Progenitor cell of endocrine pancreas (in vitro differentiated cells): ENCODE measurements at places on chromosomes 6 and 20.

GRCh38 chr6:136059308-136059707, 190.8 kb downstream of the MTFR2 start:
- no peak for DNase-seq

- DNase-seq: no peak
These were observed 101.2 kb downstream of the MKKS start for GRCh38 chr20:10332656-10333415.

DNA sequence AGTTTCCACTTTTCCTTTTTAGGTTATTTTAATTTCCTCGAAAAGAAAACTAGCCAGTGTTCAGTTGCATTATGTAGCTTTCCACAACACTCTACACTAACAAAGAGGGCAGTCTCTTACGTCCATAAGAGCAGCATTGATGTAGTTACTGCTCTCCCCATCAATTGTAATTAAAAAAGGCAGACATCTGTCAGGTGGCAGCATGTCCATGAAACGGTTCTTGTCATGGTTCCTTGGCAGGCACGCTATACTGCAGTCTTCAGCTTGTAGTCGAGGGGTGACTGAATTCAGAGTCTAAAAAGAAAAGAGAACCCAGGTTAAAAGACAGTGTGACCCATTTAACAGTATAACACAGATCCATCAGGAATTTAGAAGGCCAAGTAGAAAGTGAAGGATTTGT, 80.1 kb upstream of the THEMIS start:
- DNase-seq: no peak

DNA sequence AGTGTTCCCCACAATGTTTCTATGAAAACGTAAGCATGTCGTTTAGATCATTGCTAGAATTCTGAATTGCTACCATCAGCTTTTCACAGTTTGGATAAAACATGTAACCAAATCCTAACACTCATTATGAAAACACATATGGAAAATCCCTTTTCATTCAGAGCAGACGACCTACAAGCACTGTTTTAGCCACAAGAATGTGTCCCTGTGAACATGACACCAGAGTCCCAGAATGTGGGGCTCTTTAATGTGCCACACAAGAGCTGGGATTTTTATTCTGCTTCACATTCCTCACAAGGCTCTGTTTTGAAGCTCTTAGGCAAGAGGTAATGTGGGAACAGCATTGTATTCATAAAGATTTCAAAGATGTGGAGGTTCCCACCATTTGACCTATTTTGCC, 141.1 kb upstream of the CITED2 start:
- no peak for DNase-seq

- DNase-seq: no peak
These were observed 184.6 kb downstream of the ATXN1 start for GRCh38 chr6:16576451-16577368.

- DNase-seq: no peak
These were observed 47.1 kb downstream of the ELMO2 start for GRCh38 chr20:46359233-46359751.

DNA sequence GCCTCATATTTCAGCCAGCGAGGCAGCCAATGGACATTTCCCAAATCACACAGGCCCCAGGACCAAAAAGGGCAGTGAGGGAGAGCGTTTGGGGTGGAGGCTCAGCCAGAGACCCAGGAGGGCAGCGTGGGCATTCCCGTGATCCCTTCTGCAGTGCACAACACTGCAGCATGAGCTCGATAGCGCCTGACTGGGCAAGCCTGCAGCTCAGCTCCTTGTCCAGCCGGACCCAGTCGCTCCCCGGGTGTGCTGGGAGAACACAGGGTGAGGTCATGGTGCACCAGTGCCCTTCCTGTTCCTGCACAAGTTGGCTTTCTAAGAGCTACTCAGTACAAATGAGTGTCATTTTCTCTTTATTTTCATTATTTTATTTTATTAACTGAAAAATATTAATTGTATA, 5.9 kb downstream of the TTLL2 start:
- no peak for DNase-seq

DNA sequence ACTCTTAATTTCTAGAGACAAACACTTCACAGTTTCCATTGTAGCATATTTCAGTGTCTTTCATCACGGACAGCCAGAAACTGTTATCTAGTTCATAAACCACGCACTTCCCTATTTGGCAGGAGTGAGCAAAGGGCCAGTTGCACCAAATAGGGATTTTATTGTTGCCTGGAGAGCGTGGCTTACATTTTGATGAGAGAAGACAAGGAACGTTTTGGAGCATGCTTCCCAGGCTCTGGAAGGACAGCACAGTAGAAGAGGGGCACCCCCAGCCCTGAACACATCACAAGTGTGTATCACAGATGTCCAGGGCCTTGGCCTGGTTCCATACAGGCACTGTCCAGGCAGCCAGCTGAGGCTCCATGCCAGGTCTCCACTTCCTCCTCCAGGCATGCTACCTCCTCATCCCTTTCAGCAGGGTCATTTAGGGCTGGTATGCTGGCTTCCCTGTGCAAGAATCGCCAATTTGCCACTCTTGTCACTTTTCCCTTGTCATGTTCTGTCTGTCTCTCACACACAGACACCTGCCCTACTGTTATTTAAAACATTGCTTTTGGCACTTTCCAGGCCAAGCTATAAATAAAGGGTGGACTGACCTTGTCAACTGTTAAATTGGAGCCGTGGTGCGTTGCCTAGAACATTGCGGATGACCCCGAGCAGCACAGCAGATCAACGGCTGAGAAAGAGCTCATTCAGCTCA, 235.0 kb upstream of the GMDS start:
- DNase-seq: no peak

GRCh38 chr6:170455335-170455979, 97.7 kb downstream of the PSMB1 start:
- DNase-seq: no peak

- DNase-seq: no peak
These were observed 10.9 kb upstream of the PGC start for GRCh38 chr6:41757931-41758640.

DNA sequence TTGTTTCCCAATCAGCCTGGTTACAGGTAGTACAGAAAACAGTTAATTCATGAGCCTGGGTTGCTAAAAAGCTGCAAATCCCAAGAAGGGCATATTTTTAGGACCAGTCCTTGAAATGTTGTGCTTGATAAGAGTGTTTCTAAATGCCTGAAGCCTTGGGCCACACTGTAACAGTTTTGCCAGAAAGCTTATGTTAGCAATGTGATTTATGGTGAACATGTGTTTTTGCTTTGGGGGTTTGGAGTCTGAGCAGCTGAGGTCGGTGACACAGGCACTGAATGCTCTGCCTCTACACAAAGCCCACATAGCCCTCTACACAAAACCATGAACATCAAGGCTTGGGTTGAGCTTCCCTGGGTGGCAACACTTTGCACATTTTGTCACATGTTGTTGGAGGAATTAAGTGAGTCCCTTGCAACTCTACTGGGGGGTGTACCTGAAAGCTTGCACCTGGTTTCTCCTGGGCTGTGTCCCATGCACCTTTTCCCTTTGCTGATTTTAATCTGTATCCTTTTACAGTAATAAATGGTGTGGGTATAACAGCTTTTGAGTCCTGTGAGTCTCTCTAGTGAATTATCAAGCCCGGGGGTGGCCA, 22.2 kb downstream of the AHI1 start:
- DNase-seq: no peak

- DNase-seq: no peak
These were observed 6.7 kb upstream of the KLHL31 start for GRCh38 chr6:53672237-53672636.

DNA sequence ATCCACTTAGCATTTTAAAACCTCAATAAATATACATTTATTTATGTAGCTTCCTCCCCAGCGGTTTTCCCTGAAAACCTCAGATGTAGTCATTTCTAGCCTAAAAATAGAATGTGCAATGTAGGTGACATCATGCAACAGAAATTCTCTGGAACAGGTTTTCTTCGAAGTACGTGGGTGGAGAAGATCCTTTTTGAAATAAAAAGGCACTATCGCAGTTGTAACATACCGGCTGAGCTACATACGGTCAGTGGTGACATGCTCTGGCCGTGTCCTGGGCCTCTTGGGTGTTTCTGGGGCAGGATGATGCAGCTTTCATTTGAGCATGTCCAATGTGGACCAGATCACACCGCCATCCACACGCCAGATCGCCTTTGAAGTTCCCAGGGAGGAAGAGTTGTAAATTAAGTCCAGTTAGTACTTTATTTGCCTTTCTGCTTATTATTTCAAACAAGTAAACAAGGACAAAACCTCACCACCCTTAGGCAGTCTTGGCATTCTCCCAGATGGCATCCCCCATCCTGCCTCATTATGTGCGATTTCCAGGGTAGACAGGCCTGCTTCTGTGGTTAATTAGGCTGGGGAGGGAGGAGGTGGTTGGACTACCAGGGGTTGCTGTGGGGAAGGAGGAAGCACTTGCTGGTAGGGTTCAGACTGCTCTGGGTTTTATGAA, 109.5 kb upstream of the CLDN20 start:
- no peak for DNase-seq

GRCh38 chr6:26071135-26071534, 16.1 kb upstream of the HFE start:
- DNase-seq: no peak

GRCh38 chr6:157785636-157786035, 37.4 kb upstream of the SNX9 start:
- no peak for DNase-seq

- no peak for DNase-seq
These were observed 38.4 kb downstream of the THBS2 start for GRCh38 chr6:169215201-169215681.

GRCh38 chr20:50873585-50873984, 57.7 kb downstream of the ADNP start:
- DNase-seq: no peak

DNA sequence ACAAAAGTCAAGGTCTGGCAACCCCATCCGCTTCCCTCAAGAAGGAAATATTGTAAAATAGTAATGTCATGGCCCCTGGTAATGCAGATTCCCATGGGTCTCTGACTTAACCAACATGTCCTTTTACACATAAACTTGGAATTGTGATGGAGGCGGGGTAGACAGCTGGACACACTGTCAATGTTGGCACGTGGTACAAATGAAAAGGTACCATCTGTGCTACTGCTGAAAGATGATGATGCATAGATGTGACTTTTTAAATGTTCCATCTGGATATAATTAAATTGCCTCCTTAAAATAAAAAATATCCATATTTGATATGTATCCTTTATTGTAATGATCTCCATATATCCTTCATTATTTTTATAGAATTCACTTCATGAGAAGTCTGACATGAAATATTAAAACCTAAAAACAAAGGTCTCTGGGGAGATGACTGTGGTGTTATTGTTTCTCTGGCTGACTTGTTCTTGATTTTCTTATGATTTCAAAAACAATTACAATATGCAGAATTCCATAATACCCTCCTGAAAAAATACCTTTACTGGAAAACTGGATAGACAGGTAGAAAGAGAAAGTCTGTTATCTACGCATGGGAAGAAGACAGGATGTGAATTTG, 104.5 kb downstream of the MKKS start:
- no peak for DNase-seq

- no peak for DNase-seq
These were observed 2.5 kb downstream of the NECAB3 start for GRCh38 chr20:33671573-33672288.

DNA sequence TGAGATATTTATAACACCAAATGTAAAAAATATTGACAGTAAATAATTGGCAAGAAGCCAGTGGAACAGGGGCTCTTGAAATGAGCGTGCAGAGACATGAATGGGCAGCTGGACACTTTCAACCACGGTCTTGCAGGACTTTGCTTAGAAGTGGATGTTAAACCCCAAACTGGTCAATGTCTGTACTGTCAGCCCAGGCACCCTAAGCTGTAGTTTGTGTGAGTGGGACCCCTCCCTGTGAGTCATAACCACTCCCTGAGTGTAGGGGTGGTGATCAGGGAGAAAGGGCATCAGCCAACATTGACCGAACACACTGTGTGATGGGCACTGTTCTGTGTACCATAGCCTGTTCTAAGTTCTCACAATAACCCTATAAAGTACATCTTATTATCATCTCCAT, 108.6 kb downstream of the FIG4 start:
- no peak for DNase-seq

DNA sequence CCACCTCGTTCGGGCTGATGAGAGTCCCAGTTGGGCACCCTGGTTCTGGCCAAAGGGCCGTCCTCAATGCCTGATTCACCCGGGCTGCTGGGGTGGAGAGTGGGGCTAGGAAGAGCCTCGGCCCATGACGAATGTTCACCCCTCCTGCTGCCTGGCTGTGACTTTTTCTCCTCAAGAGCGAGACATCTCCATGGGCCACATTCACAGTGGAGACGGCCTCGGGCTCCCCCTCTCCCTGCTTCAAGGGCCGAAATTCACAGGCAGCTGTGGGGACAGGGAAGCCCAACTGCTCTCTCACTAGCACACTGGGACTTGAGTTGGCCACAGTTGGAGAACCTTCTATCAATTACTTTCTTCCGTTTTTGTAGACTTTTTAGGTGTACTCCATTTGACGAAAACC, 138.0 kb downstream of the SYNDIG1 start:
- no peak for DNase-seq

GRCh38 chr20:44967207-44967807, 995 bp downstream of the STK4 start:
- no peak for DNase-seq

DNA sequence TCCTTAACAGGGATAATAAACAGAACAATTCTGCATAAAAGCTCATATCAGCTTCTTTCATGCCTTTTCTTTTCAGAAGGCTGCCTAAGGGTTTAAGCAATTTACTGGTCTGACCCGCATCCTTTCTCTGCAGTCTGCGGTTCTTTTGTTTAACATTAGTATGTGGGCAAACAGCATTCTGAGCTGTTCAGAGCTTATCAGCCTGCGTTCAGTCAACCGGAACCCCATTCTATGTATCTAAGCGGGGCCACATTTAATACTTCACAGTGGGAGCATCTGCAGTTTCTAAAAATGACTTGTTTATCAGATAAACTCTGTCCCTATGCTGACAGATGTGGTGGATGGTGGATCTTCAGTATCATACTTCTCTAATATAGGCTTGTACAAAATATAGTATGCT, 758.9 kb upstream of the MMS22L start:
- no peak for DNase-seq

GRCh38 chr6:57469072-57469471, 151.6 kb downstream of the PRIM2 start:
- no peak for DNase-seq

GRCh38 chr6:43254138-43254817, 11.0 kb downstream of the TTBK1 start:
- DNase-seq: no peak

DNA sequence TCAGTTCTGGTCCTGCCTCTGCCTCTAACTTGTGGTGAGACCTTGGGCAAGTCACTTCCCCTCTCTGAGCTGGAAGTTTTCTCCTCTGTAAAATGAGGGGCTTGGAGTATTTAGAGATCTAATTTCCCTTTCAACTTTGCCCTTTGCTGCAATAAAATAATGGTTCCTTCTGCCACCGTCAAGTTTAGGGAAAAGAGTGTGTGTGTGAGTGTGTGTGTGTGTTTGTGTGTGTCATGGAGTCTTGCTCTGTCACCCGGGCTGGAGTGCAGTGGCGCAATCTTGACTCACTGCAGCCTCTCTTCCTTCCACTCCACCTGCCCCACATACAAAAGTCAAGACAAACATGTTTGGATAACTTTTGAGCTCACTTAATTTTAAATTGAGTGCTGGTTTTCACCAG, 39.2 kb upstream of the PIM1 start:
- DNase-seq: no peak

GRCh38 chr6:36676141-36677058, 2.1 kb upstream of the CDKN1A start:
- no peak for DNase-seq

- DNase-seq: no peak
These were observed 467.4 kb upstream of the ID4 start for GRCh38 chr6:19369785-19370184.

- no peak for DNase-seq
These were observed 8.0 kb downstream of the SLC22A3 start for GRCh38 chr6:160356074-160356744.
